ENCODE measurements at places on chromosomes 7 and 10.

GRCh38 chr7:83060218-83060617, 102.5 kb downstream of the PCLO start:
- peak; percentile 11 for DNase-seq

DNA sequence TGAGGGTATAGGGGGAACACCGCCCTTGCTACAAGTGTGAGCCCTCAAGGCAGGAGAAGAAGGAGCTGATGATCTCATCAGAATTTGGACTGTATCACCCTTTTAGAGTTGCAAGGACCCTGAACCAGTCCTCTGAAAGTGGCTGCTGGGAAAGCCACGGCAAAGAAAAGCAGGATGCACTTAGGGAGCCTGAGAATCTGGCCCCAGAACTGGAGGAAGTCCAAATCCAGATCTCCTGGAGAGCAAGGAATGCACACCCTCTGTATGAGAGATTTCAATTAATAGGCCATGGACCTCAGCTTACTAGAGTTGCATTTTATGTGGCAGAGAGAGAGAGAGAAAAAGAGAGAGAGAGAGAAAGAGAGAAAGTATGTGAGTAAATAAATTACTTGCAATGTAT, 662.9 kb downstream of the CCSER2 start:
- DNase-seq, result no peak

- DNase-seq, result no peak
Measured at GRCh38 chr10:59633063-59633462, 76.6 kb downstream of the SLC16A9 start.

DNA sequence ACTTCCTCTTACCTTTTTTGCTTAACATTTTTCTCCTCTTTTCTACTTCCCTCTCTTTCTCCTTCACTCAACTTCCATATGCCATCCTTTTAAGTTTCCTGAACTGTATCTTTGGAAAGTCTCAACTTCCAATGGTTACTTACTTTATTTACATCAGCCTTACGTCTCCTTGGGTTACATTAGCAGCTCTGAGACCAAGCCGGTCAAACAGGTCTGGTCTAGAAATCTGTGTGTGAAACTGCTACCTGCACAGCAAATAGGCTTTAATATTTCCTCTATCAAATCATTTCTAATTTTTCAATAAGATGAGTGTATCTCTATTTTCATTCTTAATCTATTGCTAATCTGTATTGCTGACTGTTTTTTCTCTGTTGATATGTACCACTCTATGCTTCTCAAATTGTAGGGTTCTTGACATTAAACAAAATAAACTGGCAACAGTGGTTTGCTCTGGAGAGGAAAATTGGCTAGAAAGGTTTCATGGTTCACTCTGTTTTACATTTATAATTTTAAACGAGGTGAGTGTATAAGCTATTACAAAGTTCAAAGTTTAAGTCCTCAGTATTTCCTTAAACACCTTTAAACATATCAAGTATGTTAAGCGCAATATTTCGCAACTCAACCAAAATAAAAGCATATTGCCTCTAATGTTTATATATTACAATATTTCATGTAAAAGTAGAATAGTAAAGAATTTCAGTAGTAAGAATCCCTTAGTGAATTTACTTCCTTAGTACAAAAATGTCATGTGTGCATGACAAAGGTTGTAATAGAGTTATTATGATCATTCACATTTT, 3.6 kb upstream of the SEMA3C start:
- no peak for DNase-seq

- DNase-seq, result peak; percentile 36
Measured at GRCh38 chr7:155803418-155804376, 8.6 kb downstream of the SHH start.
